Stimulated activated effector memory CD8-positive, alpha-beta T cell treated with anti-CD3 and anti-CD28 coated beads, Interleukin-12 subunit alpha, Interleukin-12 subunit beta, amount 100 ng/mL, for 72 hours (primary cell): ENCODE measurements at places on chromosomes 3 and 15.

- no peak for DNase-seq
These were observed 47.4 kb downstream of the PAQR5 start for GRCh38 chr15:69346112-69346511.

GRCh38 chr3:131047582-131047981 is 20.9 kb downstream of the NEK11 start:
- DNase-seq = no peak

DNA sequence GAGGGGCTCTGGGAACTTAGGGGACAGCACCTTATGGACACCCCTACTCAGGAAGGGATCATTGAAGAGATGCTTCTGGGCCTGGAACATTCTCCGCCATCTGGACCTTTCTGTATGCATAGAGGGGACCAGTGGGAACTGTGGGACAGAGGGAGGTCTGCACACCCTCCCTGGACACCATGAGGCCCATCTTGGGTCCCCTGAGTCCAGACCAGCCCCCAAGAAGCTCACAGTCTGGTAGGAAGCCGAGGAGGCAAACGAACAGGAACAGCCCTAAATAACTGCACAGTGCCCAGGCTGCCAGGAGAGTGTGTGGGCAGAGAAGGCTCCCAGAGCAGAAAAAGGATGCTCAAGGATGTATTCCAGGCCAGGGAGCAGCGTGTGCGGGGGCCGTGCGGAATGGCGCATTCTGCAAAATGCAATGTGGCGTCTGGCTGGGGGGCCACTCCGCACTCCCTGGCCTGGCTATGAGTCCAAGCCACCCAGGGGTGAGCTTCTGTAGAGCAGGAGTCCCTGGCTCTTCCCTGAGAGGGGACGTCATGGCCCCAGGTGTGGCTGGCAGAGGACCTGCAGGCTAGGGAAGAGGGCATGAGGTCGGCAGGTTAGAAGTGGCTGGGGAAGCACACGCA is 24.5 kb upstream of the KLF13 start:
- DNase-seq = no peak

GRCh38 chr3:101128001-101128400 is 134.8 kb upstream of the ABI3BP start:
- no peak for DNase-seq

GRCh38 chr3:192991356-192991755 is 73.7 kb upstream of the MB21D2 start:
- DNase-seq = no peak

DNA sequence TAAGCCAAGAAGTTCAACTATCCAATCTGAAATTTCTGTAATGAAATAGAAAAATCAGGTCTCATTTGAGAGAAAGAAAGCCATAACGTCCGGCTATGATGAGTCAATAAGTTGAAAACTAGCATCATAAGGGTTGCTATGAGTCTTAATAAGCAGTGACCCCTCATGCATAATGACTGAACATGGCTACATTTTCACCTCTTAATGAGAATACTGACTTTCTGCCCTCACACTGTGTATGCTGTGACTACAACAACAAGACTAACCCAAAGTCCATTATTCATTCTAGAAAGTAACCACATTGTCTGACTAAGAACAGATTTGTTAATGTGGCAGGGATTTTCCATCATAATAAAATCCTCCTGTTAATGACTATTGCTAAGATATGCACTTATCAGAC is 884.0 kb upstream of the CADM2 start:
- no peak for DNase-seq
